ENCODE measurements at places on chromosomes 6 and 20.

DNA sequence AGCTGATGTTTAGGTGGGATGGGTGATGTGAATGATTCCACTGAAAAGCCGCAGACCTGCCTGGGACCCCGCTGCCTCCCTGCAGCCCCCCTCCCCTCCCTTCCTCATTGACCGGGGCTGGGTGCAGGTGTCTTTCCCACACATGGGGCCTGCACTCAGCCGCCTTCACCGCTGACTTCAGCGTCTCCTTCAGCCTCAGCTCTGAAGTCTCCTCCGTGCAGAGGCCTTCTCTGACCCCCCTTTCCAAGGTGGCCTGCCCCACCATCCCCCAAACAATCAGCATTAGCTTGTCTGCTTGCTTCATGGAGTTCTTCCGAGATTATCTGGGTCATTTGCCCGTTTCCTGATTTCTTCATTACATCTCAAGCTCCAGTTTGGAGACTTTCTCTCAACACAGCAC lies 140.7 kb downstream of the SMOC2 start:
- no peak for DNase-seq

- DNase-seq, result no peak
These were observed 97.3 kb downstream of the ADGRB3 start for GRCh38 chr6:68732423-68732822.

GRCh38 chr20:47676219-47676721 lies 109.0 kb downstream of the SULF2 start:
- DNase-seq, result no peak

GRCh38 chr6:11043378-11043960 lies 636 bp downstream of the ELOVL2 start:
- no peak for DNase-seq

DNA sequence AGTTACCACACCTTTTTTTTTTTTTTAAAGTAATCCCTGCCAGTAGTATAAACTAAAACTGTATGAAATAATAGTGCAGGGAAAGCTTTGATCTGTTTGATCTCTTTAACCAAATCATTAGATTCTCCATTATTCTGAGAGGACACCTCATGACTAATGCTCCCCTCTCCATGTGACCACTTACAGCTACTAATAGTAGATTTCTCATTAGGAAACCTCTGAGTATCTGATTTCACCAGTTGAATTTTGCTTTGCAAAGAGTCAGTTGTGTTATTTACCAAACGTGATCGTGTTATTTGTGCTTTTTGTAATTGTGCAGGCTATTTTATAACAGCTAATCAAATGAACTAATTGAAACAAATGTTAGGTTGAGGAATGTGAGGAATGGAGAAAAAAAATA lies 12.5 kb downstream of the CASP8AP2 start:
- DNase-seq, result no peak

DNA sequence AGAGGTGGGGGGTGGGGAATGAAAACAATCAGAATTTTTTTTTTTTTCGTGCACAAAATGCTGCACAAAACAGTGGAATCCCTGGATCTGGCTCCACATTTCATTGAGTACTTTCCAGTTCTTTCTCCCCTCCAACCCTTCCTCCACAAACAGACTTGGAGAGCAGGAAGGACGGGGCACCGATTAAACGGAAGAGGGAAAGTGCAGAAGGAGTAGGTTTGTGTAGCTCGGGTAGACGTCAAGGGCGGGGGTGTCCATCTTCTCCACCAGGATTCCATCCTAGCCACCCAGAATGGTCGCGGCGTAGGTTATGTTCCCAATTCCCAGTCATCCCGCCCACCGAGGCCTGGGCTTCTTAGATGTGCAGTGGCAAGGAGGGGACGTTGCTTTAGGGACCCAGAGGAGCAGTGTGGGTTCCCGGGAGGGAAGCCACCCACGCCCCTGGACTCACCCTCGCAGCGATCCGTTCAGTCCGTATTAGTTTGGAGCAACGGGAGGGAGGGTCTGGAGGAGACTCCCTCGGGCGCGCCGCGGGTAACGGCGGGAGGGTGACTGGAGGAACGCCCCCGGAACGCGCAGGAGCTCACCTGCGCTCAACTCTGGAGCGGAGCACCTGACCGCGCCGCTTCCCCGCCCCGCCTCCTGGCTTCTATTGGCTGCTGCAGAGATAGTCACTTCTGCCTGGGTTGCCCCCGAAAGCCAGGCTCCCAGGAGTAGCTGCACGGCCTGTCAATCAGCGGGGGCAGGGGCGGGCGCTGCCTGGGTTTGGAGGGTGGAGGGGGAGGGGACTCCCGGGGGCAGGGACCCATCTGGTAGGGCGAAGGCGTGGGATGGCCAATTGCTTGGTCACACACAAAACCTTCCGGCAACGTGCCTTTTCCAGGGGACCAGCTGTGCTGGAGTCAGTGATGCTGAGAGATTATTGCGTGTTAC lies at the start of gene ENPP5:
ENPP5 (minus strand) TSS at position 624 of the 933 bp plus-strand sequence. CDS start 2,718 bp downstream, outside the sequence.
- peak; percentile 63 for DNase-seq

DNA sequence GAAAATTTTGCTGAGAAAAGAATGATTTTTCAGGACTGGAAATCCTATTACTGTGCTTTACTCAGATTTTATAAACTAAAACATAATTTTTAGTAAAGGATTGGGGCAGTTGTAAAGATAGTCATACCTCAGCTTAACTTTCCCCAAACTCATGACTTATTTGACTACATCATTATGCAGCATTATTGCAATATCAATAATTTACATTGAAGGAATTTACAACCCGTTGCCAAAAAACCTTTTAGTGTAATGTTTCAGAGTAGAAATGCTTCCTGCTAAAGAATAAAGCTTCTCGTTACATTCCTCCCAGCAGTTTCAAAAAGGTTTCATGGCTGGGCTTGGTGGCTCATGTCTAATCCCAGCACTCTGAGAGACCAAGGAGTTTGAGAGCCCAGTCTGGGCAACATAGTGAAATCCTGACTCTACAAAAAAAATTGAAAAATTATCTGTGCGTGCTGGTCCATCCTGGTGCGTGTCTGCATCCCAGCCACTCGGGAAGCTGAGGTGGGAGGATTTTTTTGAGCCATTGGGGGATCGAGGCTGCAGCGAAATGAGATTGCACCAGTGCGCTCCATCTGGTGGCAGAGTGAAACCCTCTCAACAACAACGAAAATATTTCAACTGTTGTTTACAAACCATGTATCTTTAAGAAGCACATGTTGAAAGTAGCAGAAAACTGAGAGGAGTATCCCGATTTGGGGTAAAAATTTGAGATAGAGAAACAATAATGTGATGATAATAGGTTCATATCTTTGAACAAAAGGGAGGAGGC lies 4.4 kb downstream of the AMD1 start:
- DNase-seq, result no peak

DNA sequence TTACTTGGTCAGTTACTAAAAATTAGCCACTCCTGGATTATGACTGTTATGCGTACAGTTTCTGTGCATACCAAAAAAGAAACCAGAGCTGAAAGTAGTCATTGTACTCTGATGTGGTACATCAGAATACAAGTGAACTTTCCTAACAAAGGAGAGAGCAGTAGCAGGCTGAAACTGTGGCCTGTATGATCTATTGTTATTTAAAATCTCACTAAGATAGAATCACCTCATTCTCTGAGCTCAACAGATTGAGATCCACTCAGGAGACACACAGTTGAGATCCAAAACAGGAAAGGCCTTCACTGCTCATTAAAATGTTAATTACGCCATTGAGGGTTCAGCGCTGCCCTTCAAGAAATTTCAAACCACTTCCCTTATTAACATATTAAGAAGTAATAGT lies 576.4 kb downstream of the LMBRD1 start:
- no peak for DNase-seq

GRCh38 chr20:13305284-13305683 lies 84.2 kb downstream of the ISM1 start:
- DNase-seq, result no peak

DNA sequence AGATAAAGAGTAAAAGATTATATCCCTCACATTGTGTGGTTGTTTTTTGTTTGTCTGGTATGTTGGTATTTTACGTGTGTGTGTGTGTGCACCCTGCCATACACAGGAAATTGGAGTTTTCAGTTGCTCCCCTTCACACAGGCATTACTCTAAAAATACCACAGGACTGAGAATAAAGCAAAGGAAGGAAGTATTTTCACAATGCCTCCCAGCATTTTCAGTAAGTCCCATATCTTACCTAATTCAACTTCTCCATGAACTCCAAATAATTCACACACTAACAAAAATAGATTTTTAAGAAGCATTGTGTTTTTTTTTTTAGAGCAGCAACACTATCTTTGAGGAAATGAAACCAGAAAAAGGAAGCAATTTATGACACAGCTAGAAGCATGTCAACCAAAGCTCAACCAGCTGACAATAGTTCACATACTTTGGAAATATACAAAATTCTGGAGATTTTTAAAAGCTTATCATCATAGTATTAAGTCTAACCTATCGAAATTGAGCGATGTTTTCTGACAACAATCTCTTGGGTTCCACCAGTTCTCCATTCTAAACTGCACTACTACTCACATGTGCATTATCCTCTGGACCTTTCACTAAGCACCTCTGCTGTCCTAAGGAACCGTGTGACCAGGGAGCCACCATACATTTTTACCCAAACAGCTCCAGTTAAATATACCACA lies 2.1 kb downstream of the UBE2J1 start:
- DNase-seq, result no peak

GRCh38 chr20:24653306-24653705 lies 183.9 kb downstream of the SYNDIG1 start:
- no peak for DNase-seq
